Esophagus mucosa (tissue), 1 donor: ENCODE measurements at places on chromosomes 4 and X. TPM values are rescaled to one million over a fixed set of nuclear protein-coding genes. Genes with fewer than 3 reads are reported as not detected.

HERC5 gene
- 0.80 TPM for total RNA-seq

NRK gene
- not detected for total RNA-seq

MAGEB10 gene
- total RNA-seq, result not detected

LRRC66 gene
- total RNA-seq, result 0.12 TPM

DCAF4L1 gene
- 0.08 TPM for total RNA-seq

AMTN gene
- not detected for total RNA-seq

RAB41 gene
- not detected for total RNA-seq

CCDC160 gene
- 0.20 TPM for total RNA-seq

MMRN1 gene
- total RNA-seq, result 6.8 TPM

SUPT20HL1 gene
- not detected for total RNA-seq

GRPR gene
- not detected for total RNA-seq

EPHA5 gene
- not detected for total RNA-seq

UFSP2 gene
- 28.3 TPM for total RNA-seq

HELQ gene
- total RNA-seq, result 8.0 TPM

NDP gene
- total RNA-seq, result not detected

AMBN gene
- not detected for total RNA-seq

SSX2B gene
- total RNA-seq, result not detected

TMEM255A gene
- total RNA-seq, result 0.20 TPM

BTK gene
- 1.0 TPM for total RNA-seq

PPEF2 gene
- total RNA-seq, result not detected

TGIF2LX gene
- total RNA-seq, result not detected

ALPK1 gene
- total RNA-seq, result 14.5 TPM

HOPX gene
- total RNA-seq, result 249 TPM

DCAF8L2 gene
- not detected for total RNA-seq

SULT1B1 gene
- total RNA-seq, result 1.3 TPM

DMD gene
- total RNA-seq, result 5.1 TPM

MAGEA8 gene
- total RNA-seq, result not detected

FGG gene
- 0.64 TPM for total RNA-seq

THOC2 gene
- 33.0 TPM for total RNA-seq

RPS6KA3 gene
- 18.9 TPM for total RNA-seq

CT45A2 gene
- total RNA-seq, result not detected

L1CAM gene
- total RNA-seq, result 0.80 TPM

ADGRL3 gene
- 4.1 TPM for total RNA-seq

MAGEA1 gene
- total RNA-seq, result not detected

DCAF8L1 gene
- total RNA-seq, result not detected

MAGIX gene
- 4.7 TPM for total RNA-seq

CT45A1 gene
- total RNA-seq, result not detected

NAP1L2 gene
- total RNA-seq, result 0.92 TPM

USP51 gene
- total RNA-seq, result 0.40 TPM

ESX1 gene
- not detected for total RNA-seq

PSAPL1 gene
- total RNA-seq, result not detected

FAM50A gene
- 17.9 TPM for total RNA-seq

PNMA3 gene
- 0.08 TPM for total RNA-seq

MGAT4D gene
- total RNA-seq, result not detected

PCDH18 gene
- total RNA-seq, result 2.8 TPM

IL15 gene
- 1.9 TPM for total RNA-seq

TBC1D8B gene
- total RNA-seq, result 2.9 TPM

AFAP1 gene
- total RNA-seq, result 5.5 TPM

FRG1 gene
- 29.8 TPM for total RNA-seq

PNMA5 gene
- total RNA-seq, result not detected

MND1 gene
- 4.4 TPM for total RNA-seq

TMEM47 gene
- 0.92 TPM for total RNA-seq

CCKAR gene
- not detected for total RNA-seq

GBA3 gene
- total RNA-seq, result 0.12 TPM

ADAMTS3 gene
- total RNA-seq, result 0.32 TPM

NEUROG2 gene
- total RNA-seq, result not detected

MSX1 gene
- 0.36 TPM for total RNA-seq

RBMX2 gene
- total RNA-seq, result 11.4 TPM
